Type B pancreatic cell (in vitro differentiated cells): ENCODE measurements at places on chromosomes 12 and 14. TPM values are rescaled to one million over a fixed set of nuclear protein-coding genes. Genes with fewer than 3 reads are reported as not detected.

- no peak overlapping the region for H3K27ac ChIP-seq
- no peak for DNase-seq
- H3K4me3 ChIP-seq: no peak overlapping the region
- H3K36me3 ChIP-seq: peaks cover 3% of the 10 kb centered on the region
- H3K27me3 ChIP-seq: no peaks in the 10 kb centered on the region
These were observed 66.3 kb downstream of the IFT43 start for GRCh38 chr14:76051717-76052465.

DNA sequence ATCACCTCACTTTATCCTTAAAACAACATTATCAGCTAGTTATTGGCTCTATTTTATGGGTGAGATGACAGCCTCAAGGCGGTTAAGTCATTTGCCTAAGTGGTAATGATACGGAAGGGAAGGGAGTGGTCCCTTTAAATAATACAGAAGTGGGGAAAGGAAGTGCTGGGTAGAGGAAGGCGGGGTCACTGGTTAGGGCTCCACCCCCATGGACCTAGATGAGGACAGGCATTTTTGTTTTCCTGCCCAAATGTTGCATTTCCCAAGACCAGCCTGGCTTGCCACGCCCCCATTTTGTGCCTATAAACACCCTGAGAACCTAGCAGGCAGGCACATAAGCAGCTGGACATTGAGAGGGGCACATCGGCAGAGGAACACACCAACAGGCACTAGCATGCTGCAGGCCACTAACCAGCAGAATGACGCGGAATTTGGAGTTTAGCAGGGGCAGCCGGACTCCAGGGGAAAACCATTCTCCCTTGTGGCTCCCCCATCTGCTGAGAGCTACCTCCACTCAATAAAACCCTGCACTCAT lies 100.9 kb downstream of the EPS8 start:
- peaks cover 5% of the 10 kb centered on the region for H3K36me3 ChIP-seq
- no peak overlapping the region for H3K4me3 ChIP-seq
- no peaks in the 10 kb centered on the region for H3K27me3 ChIP-seq
- H3K27ac ChIP-seq: no peak overlapping the region
- peaks cover 5% of the 10 kb centered on the region for H3K4me1 ChIP-seq
- no peak for DNase-seq

DNA sequence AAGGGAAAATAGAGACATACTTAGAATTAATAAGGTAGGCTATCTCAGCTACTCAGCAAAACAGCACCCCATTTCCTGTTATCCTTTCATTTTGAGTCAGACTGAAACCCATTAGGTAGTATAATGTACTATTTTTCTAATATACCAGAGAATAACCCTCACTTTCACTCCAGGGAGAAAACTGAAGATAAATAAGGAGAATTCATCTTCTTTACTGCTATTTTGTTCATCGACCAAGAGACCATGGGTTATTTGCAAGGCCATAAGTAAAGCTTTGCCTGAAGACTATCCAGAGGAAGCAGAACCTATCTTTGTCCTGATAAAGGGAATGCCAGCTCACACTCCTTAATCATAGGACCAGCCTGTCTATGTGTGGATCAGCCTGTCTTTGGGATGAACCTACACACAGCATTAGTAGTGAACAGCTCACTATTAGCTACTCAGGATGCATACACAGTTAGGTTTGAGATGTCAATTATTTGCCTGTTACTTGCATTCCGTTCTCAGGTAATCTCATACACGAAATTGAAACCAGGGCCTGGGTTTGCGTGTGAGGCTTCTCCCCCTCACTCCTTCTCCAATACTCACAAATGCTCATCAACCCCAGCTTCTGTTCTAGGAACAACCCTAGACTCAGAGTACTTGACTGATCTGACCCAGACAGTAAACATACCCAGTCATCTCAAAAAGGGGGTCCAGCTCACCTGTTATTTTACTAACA lies 124.4 kb downstream of the DAD1 start:
- H3K4me1 ChIP-seq: peaks cover 10% of the 10 kb centered on the region
- peaks cover 13% of the 10 kb centered on the region for H3K27me3 ChIP-seq
- peaks cover 4% of the 10 kb centered on the region for H3K36me3 ChIP-seq
- H3K4me3 ChIP-seq: no peak overlapping the region
- no peak overlapping the region for H3K27ac ChIP-seq

The TEX52 gene
- total RNA-seq: not detected in 2 replicates

The MYF6 gene
- 1.4 TPM in 1 of 2 replicates, not detected in the other for total RNA-seq

The TRHDE gene
- total RNA-seq: 1.7 and 3.2 TPM in 2 replicates

DNA sequence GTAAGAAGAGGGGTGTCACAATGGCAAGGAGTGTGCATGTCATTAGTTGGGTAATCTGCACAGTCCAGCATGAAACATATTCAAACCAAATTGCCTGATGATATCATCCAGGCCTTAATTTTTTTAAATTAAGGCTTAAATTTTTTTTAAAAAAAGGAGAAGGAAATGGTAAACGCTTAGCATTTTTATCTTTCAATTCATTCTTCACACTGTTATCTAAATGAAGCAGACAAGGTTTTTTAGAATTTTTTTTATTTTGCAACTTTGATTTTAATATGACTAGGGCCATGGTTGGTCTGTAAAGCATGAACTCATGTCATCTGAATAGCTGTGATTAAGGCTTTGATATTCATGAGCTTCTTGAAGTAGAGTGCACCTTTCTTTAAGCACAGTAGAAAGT lies 362.5 kb downstream of the SYT1 start:
- no peak for DNase-seq
- no peak overlapping the region for H3K4me3 ChIP-seq
- no peak overlapping the region for H3K27ac ChIP-seq
- H3K36me3 ChIP-seq: peaks cover 6% of the 10 kb centered on the region
- no peaks in the 10 kb centered on the region for H3K4me1 ChIP-seq

GRCh38 chr14:66613344-66613743 lies 105.4 kb downstream of the GPHN start:
- H3K36me3 ChIP-seq: peaks cover 5% of the 10 kb centered on the region
- no peak overlapping the region for H3K4me3 ChIP-seq
- DNase-seq: no peak
- no peak overlapping the region for H3K27ac ChIP-seq
- H3K27me3 ChIP-seq: no peaks in the 10 kb centered on the region

DNA sequence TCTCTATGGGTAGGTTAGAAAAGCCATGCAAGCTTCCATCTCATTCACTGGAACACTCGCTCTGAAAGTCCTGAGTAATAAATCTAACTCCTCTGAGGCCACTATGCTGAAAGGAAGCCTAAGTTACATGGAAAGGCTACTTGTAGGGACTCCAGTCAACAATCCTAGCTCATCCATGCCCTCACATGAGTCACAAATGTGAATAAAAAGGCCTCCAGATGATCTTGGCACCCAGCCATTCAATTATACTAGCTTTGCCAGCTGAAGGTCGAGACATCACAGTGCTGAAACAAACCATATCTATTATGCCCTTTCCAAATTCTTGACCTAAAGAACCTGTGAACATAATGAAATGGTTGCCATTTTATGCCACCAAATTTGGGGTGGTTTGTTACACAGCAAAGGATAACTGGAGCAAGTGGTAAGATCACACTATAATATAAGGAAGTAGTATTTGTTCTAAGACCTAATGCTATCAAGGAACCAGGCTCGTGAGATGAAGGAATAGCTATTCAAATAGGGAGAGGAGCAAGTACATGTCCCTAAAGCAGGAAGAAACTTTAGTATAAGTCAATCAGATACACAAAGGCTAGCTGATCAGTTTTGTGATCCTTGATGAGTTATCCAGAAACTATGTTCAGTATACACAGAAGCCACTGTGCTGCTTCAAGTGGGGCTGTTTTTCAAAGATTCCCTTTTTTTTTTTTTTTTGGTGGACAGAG lies 142.1 kb downstream of the MED13L start:
- H3K4me1 ChIP-seq: peaks cover 58% of the 10 kb centered on the region
- peak overlapping the region; percentile 22 for H3K27ac ChIP-seq
- H3K4me3 ChIP-seq: no peak overlapping the region
- H3K27me3 ChIP-seq: no peaks in the 10 kb centered on the region

- H3K4me1 ChIP-seq: no peaks in the 10 kb centered on the region
- H3K27me3 ChIP-seq: peaks cover 15% of the 10 kb centered on the region
- H3K36me3 ChIP-seq: no peaks in the 10 kb centered on the region
- peak overlapping the region; percentile 27 for H3K27ac ChIP-seq
- H3K4me3 ChIP-seq: no peak overlapping the region
These were observed 353.5 kb downstream of the TMEM132D start for GRCh38 chr12:129550353-129550752.

DNA sequence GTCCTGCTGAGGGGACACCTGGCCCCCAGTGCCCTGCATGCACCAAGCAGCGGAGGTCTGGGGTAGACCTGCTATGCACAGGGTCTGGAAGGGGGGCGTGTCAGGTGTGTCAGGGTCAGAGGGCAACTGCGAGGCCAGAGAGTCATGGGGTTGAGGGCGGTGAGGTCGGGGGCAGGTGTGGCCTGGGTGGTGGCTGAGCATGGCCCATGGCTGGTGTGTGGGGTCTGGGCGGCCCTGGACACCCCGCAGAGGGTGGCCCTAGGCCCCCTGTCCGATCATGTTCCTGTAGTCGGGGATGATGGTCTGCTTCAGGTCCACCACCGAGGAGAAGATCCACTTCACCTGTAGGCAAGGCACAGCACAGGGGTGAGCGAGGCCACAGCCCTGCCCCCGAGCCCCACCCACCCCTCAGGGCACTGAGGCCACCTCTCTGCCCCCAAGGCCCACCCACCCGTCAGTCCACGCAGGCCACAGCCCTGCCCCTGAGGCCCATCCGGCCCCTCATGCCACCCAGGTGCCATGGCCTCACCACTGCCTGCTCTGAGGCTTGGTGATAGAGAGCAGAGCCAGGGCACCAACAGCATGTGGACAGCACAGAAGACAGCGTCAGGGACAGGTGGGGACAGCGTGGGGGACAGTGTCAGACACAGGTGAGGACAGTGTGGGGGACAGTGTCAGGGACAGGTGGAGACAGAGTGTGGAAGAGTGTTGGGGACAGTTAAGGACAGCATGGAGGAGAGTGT lies 211.3 kb downstream of the TMEM121 start:
- no peaks in the 10 kb centered on the region for H3K4me1 ChIP-seq
- DNase-seq: no peak
- peaks cover 5% of the 10 kb centered on the region for H3K36me3 ChIP-seq
- no peak overlapping the region for H3K4me3 ChIP-seq
- no peaks in the 10 kb centered on the region for H3K27me3 ChIP-seq
- no peak overlapping the region for H3K27ac ChIP-seq

The NGB gene
- not detected in 2 replicates for total RNA-seq

The TRAF3 gene
- 19.2 and 24.0 TPM in 2 replicates for total RNA-seq

DNA sequence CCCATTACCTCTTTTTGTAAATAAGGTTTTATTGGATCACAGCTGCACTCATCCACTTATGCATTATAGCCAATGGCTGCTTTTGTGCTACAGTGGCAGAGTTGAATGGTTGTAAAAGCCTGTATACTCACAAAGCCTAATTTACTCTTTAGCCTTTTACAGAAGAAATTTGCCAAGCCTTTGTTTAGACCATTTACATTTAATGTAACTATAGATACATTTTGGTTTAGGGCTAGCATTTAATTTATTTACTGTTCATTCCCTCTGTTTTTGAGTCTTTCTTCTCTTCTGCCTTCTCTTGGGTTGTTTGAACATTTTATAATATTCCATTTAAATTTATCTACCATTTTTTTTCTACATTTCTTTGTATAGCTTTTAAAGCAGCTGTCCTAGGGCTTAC lies 217.1 kb upstream of the AMIGO2 start:
- H3K4me1 ChIP-seq: peaks cover under 1% of the 10 kb centered on the region
- DNase-seq: no peak
- no peaks in the 10 kb centered on the region for H3K36me3 ChIP-seq

- H3K27me3 ChIP-seq: no peaks in the 10 kb centered on the region
- peaks cover 8% of the 10 kb centered on the region for H3K4me1 ChIP-seq
- DNase-seq: no peak
- H3K4me3 ChIP-seq: no peak overlapping the region
- peaks cover 15% of the 10 kb centered on the region for H3K36me3 ChIP-seq
These were observed 97.2 kb upstream of the BBS10 start for GRCh38 chr12:76445462-76445861.

DNA sequence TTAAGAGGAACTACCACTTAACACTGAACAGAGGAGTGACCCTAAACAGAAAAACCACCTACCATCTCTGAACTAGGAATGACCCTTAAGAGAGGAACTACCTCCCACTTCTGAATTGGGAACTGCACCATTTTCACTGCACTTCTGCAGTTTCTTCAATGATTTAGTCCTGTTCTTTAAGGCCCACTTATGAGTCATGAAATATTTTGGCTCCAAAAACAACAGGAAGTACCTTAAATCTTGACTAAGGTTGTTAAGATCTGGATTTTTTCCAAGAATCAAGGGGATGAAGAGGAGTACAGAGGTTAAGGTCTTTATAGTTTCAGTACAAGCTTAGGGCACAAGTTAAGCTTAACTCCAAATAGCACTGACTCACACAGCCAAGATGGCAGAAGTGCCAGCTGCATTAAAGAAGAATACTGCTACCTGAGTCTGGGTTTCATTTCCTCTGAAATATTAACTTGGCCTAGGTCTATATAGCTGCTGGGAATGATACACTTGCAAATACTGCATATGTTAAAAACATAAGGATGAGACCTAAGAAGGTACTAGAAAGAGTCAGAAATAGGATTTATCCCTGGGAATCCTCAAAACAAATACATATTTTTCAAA lies 4.2 kb downstream of the NPC2 start:
- DNase-seq: no peak
- no peak overlapping the region for H3K27ac ChIP-seq
- H3K27me3 ChIP-seq: no peaks in the 10 kb centered on the region
- H3K36me3 ChIP-seq: no peaks in the 10 kb centered on the region
- H3K4me1 ChIP-seq: no peaks in the 10 kb centered on the region

The KRT78 gene
- 14.7 and 29.1 TPM in 2 replicates for total RNA-seq

The OR6C76 gene
- not detected in 2 replicates for total RNA-seq

DNA sequence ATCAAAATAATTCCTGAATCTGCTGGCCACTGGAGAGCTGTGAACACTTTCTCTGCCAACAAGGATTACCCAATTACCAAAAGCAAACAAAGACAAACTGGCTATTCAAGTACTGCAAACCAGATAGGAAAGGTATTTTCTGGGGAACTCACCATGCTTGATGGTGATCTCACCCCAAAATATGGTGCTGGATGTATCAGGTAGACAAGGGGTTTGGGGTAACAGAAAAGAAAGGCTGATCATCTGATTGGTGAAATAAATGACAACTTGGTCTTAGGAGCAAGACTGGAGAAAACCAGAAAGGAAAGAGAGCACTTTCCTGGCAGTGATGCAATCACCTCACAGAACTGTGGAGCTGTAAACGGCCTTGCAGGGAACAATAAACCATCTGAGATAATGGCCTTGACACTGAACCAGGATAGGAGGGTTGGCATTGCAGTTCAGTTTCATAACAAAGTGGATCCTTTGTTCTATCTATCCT lies 31.0 kb upstream of the NPFF start:
- no peak for DNase-seq
- no peaks in the 10 kb centered on the region for H3K27me3 ChIP-seq
- peaks cover 16% of the 10 kb centered on the region for H3K36me3 ChIP-seq

The ETFBKMT gene
- 2.0 and 4.2 TPM in 2 replicates for total RNA-seq

GRCh38 chr12:29700761-29701481 lies 82.8 kb downstream of the TMTC1 start:
- peaks cover 40% of the 10 kb centered on the region for H3K36me3 ChIP-seq
- peaks cover 11% of the 10 kb centered on the region for H3K4me1 ChIP-seq
- no peak overlapping the region for H3K4me3 ChIP-seq
- no peak overlapping the region for H3K27ac ChIP-seq
